ENCODE measurements at places on chromosomes 12 and 14. TPM values are rescaled to one million over a fixed set of nuclear protein-coding genes. Genes with fewer than 3 reads are reported as not detected.

The RDH16 gene
- total RNA-seq, result 0.41 TPM

The SDS gene
- total RNA-seq, result not detected

The WNT5B gene
- total RNA-seq, result 22.0 TPM

The ATP5F1B gene
- 464 TPM for total RNA-seq

The SLC6A15 gene
- 81.1 TPM for total RNA-seq

The OVCH1 gene
- 0.41 TPM for total RNA-seq

The TAS2R9 gene
- 0.41 TPM for total RNA-seq

The SPTB gene
- 16.7 TPM for total RNA-seq

The SH2B3 gene
- 2.4 TPM for total RNA-seq

The MYF5 gene
- total RNA-seq, result not detected

The TC2N gene
- 5.7 TPM for total RNA-seq

The CISTR gene
- total RNA-seq, result not detected

The SERPINA6 gene
- total RNA-seq, result not detected

The LTBP2 gene
- total RNA-seq, result 1.2 TPM

The ANKRD33 gene
- total RNA-seq, result not detected

The CELA1 gene
- not detected for total RNA-seq

The SLC24A4 gene
- total RNA-seq, result 0.41 TPM

The KRT83 gene
- total RNA-seq, result not detected

The GPX2 gene
- total RNA-seq, result not detected

The ZNF891 gene
- total RNA-seq, result 6.9 TPM

The DRAM1 gene
- total RNA-seq, result 0.82 TPM

The EFS gene
- 6.9 TPM for total RNA-seq

The KRT74 gene
- not detected for total RNA-seq

The WDHD1 gene
- total RNA-seq, result 9.0 TPM

The TMEM52B gene
- total RNA-seq, result not detected

The CLEC9A gene
- not detected for total RNA-seq

The BICD1 gene
- 36.3 TPM for total RNA-seq

The POLE gene
- 26.9 TPM for total RNA-seq

The DYNLL1 gene
- total RNA-seq, result 279 TPM

The LRP1 gene
- total RNA-seq, result 63.2 TPM

The NRDE2 gene
- 13.9 TPM for total RNA-seq

The DGKA gene
- total RNA-seq, result 7.7 TPM

The TPH2 gene
- under 0.01 TPM for total RNA-seq

The GPR65 gene
- total RNA-seq, result under 0.01 TPM

The SLC25A47 gene
- not detected for total RNA-seq

The TRIAP1 gene
- total RNA-seq, result 11.0 TPM

The GNG2 gene
- 400 TPM for total RNA-seq

The LAG3 gene
- under 0.01 TPM for total RNA-seq

The CDH24 gene
- 9.4 TPM for total RNA-seq

The WNT1 gene
- total RNA-seq, result not detected

The REM2 gene
- total RNA-seq, result 2.4 TPM

The CFAP54 gene
- total RNA-seq, result 5.3 TPM

The RTL1 gene
- total RNA-seq, result not detected

The SMOC1 gene
- total RNA-seq, result 12.2 TPM

The NOXRED1 gene
- 1.2 TPM for total RNA-seq

The FOXN4 gene
- total RNA-seq, result under 0.01 TPM

The NFATC4 gene
- total RNA-seq, result 2.9 TPM

The CLEC1A gene
- 0.41 TPM for total RNA-seq

The AQP6 gene
- not detected for total RNA-seq

The DBX2 gene
- total RNA-seq, result 2.9 TPM

The CCDC88C gene
- 22.4 TPM for total RNA-seq

The KRT6C gene
- total RNA-seq, result not detected

The MGAT4C gene
- total RNA-seq, result 72.2 TPM

The PLEKHG3 gene
- total RNA-seq, result 7.3 TPM

The PLEKHD1 gene
- 0.41 TPM for total RNA-seq

The ASIC1 gene
- total RNA-seq, result 15.5 TPM

Data from frontal cortex (tissue), 4 donors.